ENCODE measurements at places on chromosomes 4 and X.

DNA sequence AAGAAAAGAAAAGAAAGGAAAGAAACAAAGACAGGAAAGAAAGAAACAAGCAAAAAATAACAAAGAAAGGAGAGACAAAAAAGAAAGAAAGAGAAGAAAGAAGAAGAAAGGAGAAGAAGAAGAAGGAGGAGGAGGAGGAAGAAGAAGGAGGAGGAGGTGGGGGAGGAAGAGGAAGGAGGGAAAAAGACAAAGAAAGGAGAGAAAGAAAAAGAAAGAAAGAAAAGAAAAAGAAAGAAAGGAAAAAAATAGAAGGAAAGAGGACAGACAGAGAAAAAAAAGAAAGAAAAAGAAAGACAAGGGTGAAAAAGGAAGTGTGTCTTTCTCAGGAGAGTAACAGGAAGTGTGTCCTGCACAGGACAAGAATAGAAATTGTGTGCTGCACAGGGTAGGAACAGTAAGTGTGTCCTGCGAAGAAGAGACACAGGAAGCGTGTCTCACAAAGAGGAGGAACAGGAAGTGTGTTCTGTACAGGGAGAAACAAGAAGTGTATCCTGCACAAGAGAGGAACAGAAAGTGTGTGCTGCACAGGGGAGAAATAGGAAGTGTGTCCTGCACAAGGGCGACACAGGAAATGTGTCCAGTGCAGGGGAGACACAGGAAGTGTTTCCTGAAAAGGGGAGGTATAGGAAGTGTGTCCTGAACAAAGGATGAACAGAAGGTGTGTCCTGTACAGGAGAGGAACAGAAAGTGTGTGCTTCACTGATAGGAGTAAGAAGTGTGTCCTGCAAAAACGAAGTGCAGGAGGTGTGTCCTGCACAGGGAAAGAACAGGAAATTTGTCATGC, 101.2 kb downstream of the ARSF start:
- no peak for DNase-seq

DNA sequence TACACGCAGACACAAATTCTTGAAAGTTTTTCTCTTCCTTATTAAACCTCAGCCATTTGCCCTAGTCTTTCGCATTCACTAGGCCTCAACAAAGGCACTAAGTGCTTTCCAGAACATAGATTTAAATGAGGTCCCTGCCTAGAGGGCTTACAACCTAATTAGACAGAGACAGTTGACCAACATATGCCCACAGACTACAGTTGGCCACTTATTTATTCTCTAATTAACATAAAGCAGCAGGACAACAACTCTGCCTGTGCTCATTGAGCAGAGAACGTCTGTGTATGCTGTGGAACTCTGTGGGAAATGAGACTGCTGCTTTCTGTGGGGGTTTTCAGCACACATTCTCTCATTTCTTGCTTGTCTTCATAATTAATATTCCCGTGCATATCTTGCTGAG, 303.0 kb upstream of the TACR3 start:
- DNase-seq: no peak

DNA sequence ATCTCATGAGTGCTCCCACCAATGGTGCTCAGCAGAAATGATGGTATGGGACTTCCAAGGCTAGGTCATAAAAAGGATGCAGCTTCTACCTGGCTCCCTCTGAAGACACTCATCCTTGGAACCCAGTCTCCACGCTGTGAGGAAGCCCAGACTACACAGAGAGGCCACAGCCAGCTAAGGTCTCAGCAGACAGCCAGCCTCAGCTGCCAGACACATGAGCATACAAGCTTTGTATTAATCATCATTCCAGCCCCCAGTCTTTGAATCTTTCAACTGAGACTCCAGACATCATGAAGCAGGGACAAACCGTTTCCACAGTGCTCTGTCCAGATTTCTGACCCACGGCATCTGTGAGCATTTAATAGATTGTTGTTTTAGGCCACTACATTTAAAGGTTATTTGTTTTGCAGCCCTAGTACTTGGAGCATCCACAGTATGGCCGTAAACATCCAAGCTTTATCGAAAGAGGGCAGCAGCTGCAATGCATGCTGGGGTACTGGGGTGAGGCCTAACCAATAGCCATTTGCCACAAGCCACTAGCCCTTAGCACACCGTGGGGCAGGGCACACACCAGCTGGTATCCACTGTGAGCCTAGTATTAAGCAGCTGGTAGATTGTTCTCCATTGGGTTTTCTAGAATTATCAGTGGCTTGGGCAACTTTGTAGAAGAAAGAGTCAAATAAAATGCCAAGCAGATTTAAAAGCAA, 449.1 kb downstream of the BCOR start:
- no peak for DNase-seq

DNA sequence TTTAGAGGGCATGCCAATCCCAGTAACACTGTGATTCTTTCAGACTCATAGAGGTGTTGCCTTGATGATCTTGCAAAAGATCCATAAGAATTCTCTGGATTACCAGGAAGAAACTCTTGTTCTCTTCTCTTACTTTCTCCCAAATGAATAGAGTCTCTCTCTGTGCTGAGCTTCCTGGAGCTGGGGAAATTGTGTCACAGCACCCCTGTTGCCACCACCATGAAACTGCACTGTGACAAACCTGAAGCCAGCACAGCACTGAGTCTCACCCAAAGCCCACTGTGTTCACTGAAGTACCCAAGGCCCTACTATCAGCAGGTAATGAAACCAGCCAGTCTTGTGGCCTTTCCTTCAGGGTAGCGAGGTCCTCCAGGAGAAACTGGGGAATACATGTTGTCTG, 332.7 kb upstream of the FGF16 start:
- DNase-seq: no peak

DNA sequence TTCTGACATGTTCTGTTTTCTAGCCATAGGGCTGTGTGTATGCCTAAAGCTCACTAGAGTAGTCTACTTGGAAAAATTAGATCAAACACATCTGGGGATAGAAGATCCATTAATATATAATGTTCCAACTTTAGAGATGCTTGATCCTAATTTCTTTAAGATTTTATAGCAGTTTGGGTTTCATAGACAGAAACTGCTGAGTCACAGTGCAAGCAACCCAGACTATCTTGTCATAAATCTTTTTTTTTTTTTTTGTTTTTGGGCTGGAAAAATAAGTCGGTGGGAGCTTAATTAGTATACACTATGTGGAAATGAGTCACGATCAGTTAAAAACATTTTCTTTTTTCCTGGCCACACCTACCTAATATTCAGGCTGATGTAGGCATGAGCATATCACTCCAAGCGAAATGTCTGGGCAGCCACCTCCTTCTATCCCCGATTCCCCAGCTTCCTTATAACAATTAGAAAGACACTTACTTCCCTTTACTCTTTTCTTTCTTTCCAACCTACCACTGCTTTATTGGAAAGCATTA, 58.2 kb upstream of the CASK start:
- no peak for DNase-seq

- DNase-seq: no peak
Observed at GRCh38 chr4:55617587-55618197, 18.4 kb downstream of the NMU start.

- no peak for DNase-seq
Observed at GRCh38 chr4:147365396-147365795, 115.5 kb upstream of the EDNRA start.

DNA sequence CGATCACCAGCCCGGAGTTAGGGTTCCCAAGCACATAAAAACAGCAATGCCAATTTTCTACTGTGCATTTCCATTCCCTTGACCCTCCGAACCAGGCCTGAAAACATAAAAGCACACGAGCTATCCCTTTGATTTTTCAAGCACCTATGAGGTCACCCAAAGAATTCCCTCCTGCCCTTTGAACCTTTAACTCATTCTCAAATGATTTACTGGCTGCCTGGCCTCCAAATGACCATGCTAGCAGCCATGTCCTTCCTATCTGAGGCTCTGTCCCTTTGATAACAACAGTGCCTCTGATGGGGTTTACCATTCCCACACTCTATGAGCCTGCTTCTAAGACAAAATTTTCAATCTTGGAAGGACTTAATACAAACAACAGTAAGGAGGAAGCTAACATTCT, 15.2 kb downstream of the SHROOM4 start:
- DNase-seq: no peak

- no peak for DNase-seq
Observed at GRCh38 chr4:125703443-125703842, 388.7 kb downstream of the FAT4 start.

DNA sequence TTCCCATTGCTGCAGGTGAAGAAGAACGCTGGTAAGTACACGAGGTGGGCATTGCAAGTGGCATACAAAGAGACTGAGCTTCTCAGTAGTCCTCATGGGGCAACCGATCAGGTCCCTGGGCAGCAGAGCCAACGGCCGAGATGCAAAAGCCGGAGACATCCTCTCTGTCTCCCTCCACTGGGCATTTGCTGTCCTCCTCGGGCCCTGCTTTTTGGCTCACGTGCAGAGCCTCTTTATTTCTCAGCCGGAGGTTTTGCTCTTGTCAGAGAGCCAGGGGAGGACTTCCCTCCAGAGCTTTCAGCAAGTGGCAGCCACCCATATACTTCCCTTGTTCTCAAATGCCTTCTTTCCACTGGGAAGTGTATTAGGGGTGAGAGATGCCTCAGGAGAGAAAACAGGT, 18.0 kb downstream of the STARD8 start:
- DNase-seq: no peak

GRCh38 chrX:109347632-109348031, 134.3 kb downstream of the GUCY2F start:
- no peak for DNase-seq

DNA sequence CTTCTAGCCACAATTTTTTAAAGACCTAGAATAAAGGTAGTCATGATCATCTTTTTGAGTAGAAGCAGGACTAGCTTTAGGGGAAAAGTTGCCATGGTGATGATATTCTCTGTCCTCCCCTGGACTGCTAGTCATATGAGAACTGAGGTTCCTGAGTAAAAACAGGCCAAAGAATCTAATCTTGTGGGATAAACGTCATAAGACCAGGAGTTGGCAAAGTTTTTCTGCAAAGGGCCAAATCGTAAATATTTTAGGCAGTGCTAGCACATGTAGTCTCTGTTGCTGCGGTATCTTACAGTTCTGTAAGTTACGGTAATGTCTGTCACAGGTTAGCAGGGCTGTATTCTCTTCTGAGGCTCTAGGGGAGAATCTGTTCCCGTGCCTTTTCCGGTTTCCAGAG, 3.4 kb downstream of the PRPS2 start:
- DNase-seq: no peak

DNA sequence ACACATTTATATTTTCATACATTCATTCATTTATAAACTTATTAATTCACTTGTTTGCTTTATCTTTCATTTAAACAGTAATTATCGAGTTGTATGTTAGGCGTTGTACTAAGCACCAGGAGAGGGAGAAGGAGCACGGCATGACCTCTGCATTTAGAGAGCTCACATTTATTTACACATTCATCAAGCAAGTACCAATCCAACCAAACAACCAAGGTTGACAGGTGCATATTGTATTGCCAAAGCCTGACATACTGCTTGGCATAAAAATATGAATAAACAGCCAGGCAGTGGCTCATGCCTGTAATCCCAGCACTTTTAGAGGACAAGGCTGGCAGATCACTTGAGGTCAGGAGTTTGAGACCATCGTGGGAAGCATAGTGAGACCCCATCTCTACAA, 37.0 kb upstream of the CLNK start:
- DNase-seq: no peak

- no peak for DNase-seq
Observed at GRCh38 chr4:139524062-139524631, 31.9 kb downstream of the SETD7 start.

DNA sequence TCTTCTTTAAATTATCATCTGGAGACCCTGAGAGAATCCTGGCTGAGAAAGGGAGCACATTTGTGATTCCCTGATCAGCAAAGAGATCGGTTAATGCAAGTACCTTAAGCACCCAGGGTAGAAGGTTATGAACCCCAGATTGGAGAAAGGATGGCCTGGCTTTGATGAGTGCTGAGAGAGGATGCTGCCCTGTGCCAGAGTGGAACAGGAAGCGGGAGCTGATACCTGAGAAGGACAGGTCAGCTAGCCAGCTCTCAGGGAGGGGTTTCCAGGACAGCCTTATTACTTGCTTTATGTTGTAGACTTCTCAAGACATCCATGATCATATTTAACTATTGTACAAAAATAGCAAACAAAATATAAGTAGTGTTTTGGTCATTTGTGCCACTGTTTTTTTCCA, 141.9 kb downstream of the GATB start:
- DNase-seq: no peak

GRCh38 chr4:16692046-16692445, 206.4 kb downstream of the LDB2 start:
- DNase-seq: no peak

GRCh38 chrX:28599957-28600356, 12.7 kb downstream of the IL1RAPL1 start:
- no peak for DNase-seq

GRCh38 chr4:152961773-152962115, 25.6 kb downstream of the FHDC1 start:
- no peak for DNase-seq

DNA sequence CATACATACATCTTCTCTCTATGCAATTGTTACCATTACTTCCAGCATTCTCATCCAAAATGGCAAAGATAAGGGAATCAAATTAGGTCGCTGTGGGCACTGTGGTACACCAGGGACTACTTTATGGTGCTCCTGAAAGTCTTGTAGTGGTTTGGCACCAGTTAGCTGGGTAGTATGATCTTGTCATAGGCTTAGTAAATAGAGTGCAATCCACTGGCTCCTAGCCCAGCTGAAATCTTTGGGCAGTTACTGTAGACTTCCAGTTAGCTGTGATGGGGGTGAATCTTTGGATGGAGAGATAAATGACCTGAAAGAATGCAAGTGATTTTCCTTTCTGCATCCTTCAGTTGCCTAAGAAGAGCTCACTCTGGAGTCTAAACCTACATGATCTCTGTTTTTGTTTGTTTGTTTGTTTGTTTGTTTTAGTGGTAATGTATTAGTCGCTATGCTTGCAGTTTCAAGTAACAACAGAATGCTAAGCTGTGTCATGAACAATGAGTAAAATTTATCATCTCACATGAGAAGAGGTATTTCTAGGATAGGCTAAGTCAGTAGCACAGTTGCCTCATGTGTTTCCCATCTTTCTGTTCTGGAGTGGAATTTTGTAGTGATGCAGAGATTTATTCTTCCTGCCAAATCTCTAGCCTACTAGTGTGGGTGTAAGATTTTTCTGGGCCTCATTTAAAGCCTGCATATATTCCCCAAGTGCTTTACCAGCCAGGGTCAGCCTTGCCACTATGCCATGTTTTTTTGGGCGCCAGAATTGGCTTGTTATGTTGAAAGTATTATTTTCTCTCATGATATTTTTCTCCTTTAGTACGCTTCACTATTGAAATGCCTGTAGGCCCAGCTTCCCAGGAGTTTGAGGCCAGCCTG, 24.2 kb downstream of the HERC3 start:
- DNase-seq: no peak
